ELR (cell line): ENCODE measurements at places on chromosomes 4 and X.
A peak's percentile ranks its signal among the peaks of the same experiment; 100 is the strongest.

DNA sequence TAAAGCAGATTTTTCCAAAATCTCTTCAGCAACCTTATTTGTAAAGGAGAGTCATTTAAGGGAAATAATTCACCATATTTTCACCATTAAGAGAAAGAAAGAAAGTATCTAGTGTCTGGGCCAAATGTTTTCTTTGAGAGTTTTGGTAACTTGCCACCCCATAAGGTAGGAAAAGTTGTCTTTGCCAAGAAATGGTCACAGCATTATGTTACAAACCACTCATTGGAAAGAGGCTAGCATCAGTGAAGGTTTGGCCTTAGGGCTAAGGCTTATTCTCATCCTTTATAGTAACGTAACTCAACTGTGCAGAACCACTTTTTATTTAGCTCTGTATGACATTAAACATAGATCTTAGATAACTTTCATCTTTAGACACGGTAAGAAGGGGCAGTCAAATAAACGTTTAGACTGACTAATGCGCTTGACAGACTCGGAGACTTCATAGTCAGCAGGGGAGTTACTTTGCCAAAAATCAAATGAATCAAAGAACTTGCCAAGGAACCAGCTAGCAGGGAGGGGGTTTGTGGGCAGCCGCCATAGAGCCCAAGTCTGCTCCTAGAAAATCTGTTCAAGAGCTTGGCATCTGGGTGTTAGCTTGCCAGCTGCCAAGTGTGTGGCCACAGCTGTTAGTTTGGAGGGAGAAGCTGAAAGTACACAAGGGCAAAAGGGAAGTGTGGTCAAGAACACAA lies 182.8 kb upstream of the GRID2 start:
- DNase-seq = no peak

- DNase-seq = no peak
These were observed 96.7 kb upstream of the CBR4 start for GRCh38 chr4:169106696-169107229.

DNA sequence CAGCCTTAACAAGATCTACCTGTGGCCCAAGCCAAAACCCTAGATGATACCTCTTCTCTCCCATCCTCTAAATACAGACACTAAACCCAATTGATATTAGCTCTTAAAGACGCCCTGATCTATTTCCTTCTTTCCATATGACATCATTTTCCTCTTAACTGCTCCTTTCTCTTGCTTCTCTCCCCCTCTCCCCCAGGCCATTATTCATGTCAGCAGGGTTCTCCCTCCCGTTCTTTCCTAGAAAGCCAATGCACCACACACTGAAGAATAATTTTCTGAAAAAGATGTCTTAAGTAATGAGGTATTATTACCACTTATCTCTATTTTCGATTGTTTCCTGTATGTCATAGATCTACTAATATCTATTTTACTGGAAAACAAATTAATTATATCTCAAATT lies 9.7 kb upstream of the ING2 start:
- DNase-seq = no peak

GRCh38 chrX:119539872-119540271 lies 25.3 kb downstream of the STEEP1 start:
- DNase-seq = peak; percentile 8

- no peak for DNase-seq
These were observed 220.4 kb downstream of the SPRY1 start for GRCh38 chr4:123616951-123617461.

- peak; percentile 85 for DNase-seq
These were observed 57.8 kb downstream of the DCLK2 start for GRCh38 chr4:150136036-150136435.
